Fibroblast of skin of abdomen (primary cell): ENCODE measurements at places on chromosomes 12 and 14.
A peak's percentile ranks its signal among the peaks of the same experiment; 100 is the strongest.

GRCh38 chr12:47206450-47207339 is 126.9 kb upstream of the AMIGO2 start:
- DNase-seq: no peak

- no peak for DNase-seq
These were observed 419.7 kb upstream of the PRICKLE1 start for GRCh38 chr12:43008953-43009845.

- DNase-seq: peak; percentile 85
These were observed 73.9 kb downstream of the NEDD1 start for GRCh38 chr12:96980991-96981414.

GRCh38 chr14:100305324-100306100 is 732 bp downstream of the SLC25A29 start:
- peak; percentile 6 for DNase-seq

DNA sequence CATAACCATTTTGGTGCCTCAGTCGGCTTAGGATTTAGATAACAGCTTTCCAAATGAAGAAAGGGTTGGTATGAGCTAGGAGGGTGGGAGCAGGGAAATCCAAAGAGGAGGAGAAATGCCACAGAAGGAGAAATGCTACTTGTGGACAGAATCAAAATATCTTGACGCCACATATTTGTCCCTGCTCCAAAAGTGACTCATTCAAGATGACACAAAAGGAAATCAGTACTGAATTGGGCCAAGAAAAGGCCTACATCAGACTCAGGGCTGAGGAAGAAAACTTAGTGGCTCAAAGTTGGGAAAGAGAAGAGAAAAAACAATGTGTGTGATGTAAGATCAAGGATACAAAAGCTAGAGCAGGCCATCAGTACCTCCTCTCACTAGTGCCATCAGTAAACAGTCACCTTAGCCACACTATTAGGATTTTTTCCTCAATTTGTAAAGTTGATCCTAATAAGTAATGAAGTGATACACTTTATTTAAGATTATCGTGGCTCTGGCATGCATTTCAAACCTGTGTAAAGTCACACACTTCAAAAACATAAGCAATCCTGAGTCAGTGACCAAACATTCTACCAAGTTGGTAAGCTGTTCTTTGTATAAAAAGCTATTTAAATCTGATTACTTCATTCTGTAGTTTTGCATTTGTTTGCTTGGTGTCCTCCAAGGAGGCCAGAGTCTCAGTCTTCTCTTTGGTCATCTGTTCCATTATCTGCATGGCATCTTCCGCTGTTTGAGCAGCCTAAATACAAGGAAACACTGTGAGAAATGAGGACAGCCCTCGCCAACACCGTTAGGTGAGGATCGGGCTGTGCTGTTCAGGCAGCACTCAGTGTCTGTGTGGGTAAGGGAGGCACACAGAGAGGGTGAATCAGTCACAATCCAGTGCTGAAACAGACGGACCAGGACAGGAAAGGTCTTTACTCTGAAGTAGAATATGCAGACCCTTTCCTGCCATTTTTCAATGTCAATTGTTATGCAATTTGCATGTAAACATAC is 52.6 kb upstream of the VPS33A start:
- peak; percentile 86 for DNase-seq

GRCh38 chr14:95225251-95225887 is 68.0 kb upstream of the DICER1 start:
- no peak for DNase-seq

GRCh38 chr14:99004112-99004511 is 267.9 kb downstream of the BCL11B start:
- no peak for DNase-seq

- DNase-seq: peak; percentile 82
These were observed 125.3 kb upstream of the HIF1A start for GRCh38 chr14:61569812-61570548.

- no peak for DNase-seq
These were observed 107.1 kb downstream of the LIN7A start for GRCh38 chr12:80830533-80831088.

DNA sequence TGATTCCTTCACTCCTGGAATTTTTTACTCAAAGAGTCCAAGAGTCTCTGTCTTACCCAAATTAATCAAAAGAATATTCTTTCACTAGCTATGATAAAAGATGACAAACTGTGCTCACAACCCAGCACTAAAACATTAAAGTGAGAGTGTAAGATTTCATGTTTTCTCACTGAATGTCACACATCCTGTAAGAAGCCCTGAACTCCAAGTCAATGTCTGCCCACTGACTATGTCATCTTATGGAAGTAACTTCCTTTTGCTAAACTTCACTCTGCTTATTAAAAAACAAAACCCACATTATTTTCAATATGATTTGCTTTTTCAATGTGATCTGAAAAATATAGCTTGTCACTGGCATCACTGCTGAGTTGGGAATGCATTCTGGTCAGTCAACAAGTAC is 15.6 kb downstream of the SPRING1 start:
- no peak for DNase-seq

- peak; percentile 77 for DNase-seq
These were observed 40.3 kb upstream of the NTF3 start for GRCh38 chr12:5391653-5392052.

DNA sequence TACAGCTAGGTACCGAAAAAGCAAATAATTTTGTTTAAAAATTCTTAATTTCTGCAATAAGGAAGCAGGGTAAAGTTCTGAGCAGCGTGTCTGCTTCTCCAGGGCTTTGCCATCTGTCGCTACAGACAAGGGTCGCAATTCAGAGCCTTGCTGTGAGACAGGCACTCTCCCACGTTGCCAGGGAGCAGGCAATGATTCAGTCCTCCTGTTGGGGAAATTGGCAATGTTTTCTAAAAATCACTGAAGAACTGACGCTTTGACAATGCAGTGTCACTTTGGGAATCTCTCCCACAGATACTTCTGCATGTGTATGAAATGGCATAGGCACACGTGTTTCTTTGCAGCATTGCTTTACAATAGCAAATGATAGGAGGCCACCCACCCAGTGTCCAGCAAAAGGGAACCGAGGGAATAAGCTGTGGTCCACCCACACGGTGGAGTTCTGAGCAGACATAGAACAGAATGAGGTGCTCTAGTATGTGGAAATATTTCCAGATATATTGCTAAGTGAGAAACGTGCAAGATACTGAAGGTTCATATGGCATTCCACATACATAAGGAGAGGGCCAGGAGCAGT is 16.0 kb upstream of the HIP1R start:
- no peak for DNase-seq

GRCh38 chr12:80213871-80214270 is 114.5 kb downstream of the OTOGL start:
- DNase-seq: no peak
